Activated CD4-positive, CD25-positive, alpha-beta regulatory T cell treated with anti-CD3 and anti-CD28 coated beads, Interleukin-2, amount 50 U/mL, for 24 hours (primary cell): ENCODE measurements at places on chromosomes 7 and 10.

- no peak for ATAC-seq
Observed at GRCh38 chr7:109955986-109956385, 1134.9 kb upstream of the LRRN3 start.

GRCh38 chr10:100998991-100999741 is 442 bp upstream of the LZTS2 start:
- peak; percentile 69 for ATAC-seq

GRCh38 chr10:93579985-93580711 is 13.7 kb downstream of the FFAR4 start:
- no peak for ATAC-seq

DNA sequence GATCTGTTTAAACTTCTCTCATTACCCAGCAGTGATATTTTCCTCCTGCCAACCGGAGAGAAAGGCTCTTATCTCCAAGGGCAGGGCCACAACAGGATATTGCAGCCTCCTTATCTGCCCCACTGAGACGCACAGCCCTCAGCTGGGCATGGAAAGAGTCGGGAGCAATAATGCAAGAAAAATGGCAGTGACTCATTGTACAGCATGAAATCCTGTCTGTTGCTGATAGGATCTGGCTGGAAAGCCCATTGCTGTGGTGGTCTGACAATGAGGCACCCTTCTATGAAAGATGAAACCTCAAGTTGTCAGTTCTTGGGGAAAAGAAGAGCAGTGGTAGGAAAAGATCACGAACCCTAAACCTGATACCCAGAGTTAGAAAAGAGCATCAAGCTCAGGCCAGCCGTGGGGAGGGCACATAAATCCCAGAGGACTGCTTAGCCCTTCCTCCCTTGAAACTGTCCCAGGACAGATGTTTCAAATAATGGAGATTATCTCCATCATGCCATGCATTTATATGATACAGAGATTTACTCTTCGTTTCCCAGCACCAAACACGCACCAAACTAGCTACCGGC is 47.0 kb upstream of the FIGNL1 start:
- no peak for ATAC-seq

DNA sequence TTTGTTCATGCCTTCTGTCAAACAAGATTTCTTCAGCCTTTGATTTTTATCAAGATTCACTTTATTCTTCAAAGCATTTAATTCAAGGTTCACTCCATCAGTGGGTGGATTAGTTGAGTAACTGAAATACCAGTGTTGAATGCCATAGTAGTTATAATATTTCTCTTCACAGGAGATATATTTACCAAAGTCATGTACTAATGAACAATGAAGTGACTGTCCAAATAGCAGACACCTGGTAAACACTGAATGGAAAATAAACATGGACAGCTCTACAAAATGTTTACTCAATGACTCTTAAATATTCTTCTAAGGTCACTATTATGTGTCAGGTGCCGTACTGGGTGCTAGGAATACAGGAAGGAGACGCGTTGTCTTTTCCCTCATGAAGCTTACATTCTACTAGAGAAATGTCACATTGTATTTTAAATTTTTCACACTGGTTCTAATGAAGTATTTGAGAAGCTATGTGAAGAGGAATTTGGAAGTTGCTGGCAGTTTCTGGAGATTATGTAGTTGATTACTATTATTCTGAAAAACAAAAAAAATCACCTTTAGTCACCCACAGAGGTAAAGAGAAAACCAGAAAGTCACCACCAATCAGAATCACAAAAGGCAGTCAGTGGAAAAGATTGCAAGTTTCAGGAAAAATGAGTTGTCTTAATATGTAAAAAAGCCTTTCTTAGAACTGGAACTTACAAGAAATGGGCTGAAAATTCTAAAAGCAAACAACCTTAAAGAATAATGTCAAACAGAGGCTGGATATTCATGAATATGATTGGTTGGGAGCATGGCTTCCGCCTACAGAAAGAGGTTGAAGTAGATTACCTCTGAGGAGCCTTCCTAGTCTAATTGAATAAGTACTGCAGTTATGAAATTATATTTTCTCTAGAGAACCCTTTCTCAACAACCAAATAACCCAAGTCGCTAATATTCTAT is 84.5 kb downstream of the RTKN2 start:
- peak; percentile 10 for ATAC-seq

GRCh38 chr7:140899883-140900282 is 24.8 kb downstream of the BRAF start:
- no peak for ATAC-seq

DNA sequence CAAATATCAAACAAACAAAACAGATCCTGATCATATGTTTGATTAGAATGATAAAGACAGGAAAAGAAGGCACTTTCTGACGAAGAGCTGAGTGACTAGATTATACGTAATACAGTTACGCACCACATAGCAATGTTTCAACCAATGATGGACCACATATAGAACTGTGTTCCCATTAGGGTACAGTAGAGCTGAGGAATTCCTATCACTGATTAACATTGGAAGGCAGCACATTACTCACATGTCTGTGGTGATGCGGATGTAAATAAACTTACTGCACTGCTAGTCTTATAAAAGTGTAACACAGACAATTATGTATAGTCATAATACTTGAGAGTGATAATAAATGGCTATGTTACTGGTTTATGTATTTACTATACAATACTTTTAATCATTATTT is 98.3 kb downstream of the PTN start:
- no peak for ATAC-seq

GRCh38 chr10:30359373-30360206 is 10.5 kb upstream of the MTPAP start:
- ATAC-seq: peak; percentile 63

GRCh38 chr10:84352251-84352842 is 24.0 kb downstream of the CCSER2 start:
- ATAC-seq: peak; percentile 92

DNA sequence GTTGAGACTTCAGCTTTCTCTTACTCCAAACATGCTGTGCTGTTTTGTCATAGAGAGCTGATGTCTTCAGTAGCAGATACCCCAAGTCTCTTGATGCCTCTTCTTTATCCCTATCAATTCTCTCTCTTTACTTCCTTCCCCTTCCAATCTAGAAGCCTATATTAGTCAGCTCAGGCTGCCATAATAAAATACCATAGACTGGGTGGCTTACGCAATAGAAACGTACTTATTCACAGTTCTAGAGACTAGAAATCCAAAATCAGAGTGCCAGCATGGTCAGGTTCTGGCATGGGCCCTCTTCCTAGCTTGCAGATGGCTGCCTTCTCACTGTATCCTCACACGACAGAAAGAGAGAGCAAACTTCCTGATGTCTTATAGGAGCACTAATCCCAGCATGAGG is 9.0 kb upstream of the GARS1 start:
- no peak for ATAC-seq

- peak; percentile 59 for ATAC-seq
Observed at GRCh38 chr7:130733931-130734814, at the start of gene KLF14. KLF14 (minus strand) TSS chr7:130734207; CDS start chr7:130734033, 174 bp downstream.

DNA sequence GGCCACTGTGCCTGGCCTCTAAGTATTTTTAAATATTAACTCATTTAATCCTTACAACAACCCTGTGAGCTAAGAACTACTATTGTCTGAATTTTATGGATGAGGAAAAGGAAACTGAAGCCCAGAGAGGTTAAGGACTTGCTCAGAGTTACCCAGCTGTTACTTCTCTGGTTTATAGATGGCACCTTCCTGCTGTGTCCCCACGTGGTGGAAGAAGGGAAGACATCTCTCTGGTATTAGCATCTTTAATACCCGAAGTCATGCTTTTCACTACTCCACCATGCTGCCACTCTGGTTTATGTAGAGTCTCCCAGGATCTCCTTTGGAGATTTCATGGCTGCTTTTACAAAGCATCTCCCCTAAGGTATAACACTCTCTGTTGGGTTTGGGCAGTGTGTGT is 105.5 kb upstream of the MKLN1 start:
- ATAC-seq: no peak

GRCh38 chr10:89279421-89279869 is 22.4 kb upstream of the IFIT2 start:
- ATAC-seq: no peak

DNA sequence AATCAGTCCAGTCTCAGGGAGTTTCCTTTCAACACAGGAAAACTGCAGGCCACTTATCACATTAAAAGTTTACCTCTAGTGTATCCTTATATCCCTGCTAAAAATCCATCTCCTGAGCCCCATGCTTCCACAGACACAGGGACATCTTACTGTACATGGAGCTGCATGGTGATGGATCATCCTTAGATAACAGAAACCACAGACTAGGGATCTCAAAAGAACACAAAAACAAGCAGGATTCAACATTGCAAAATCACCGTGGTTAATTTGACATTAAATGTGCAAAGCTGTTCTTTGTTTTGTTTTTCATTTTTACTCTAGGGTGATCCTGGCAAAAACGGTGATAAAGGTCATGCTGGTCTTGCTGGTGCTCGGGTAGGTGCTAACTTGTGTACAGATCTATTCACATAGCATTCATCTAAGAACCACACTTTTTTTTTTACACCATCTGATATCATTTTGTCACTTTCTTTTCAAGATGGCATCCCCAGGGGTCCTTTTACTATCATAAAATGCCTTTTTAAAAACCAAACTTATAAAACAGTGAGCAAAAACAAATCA is 18.1 kb downstream of the COL1A2 start:
- ATAC-seq: no peak

- ATAC-seq: no peak
Observed at GRCh38 chr10:44934416-44935200, 23.5 kb downstream of the TMEM72 start.

- no peak for ATAC-seq
Observed at GRCh38 chr7:115060095-115060870, 138.4 kb downstream of the MDFIC start.

DNA sequence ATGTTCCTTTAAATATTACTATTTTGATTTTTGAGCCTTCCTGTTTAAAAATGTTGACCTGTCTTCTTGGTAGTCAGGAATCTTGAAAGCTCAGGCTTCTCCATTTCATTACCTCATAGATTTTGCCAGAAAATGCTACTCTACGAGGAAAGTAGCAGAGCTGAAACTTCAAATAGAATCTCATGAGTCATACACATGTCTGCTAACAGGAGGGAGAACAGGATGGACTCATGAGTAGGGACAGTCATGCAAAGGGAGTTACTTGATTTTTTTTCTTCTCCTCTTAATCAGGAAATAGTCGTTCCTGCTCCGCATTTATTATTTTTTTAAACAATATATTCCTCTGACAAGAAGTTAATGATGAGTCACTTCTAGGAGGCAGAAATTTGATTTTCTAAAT is 37.0 kb upstream of the MINDY3 start:
- no peak for ATAC-seq

DNA sequence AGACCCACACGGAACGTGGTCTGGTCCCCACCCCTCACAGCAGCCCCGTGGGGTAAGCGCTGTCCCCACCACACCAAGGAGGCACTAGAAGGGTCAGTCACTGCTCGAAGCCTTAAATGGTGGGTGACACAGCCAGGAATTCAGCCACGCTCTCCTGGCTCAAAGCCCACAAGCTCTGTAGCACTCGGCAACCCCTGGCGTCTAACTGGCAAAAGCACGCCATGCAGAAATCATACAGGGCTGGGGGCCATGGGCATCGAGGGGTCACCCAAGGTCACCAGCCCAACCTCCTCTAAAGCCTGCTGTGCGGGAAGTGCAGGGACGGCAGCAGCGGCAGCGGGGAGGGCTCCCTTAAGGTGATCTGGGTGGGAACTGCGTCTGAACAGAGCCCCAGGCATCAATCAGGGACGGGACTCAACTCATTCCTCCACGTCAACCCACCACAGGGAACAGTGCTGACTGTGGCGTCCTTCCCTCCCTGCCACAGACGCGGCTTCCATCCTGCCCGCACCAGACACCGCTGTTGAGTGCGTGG is 7.8 kb downstream of the GPER1 start:
- no peak for ATAC-seq

DNA sequence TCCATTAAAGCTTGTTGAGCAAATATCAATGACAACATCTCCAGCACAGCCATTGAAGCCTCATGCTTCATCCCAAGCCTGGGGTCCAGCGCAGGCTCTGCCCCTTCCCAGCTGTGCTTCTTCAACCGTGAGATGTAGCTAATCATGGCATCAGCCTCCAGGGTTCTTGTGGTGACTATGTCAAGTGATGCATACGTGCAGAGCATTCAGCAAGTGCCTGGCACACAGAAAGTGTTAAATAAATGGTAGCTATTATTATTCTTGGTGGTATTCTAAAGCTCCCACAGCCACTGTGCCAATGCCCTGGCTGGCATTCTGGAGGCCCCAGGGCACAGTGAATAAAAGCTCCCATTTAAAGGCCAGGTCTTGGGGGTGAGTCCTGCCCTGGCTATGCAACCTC is 146.6 kb downstream of the WDR11 start:
- no peak for ATAC-seq

DNA sequence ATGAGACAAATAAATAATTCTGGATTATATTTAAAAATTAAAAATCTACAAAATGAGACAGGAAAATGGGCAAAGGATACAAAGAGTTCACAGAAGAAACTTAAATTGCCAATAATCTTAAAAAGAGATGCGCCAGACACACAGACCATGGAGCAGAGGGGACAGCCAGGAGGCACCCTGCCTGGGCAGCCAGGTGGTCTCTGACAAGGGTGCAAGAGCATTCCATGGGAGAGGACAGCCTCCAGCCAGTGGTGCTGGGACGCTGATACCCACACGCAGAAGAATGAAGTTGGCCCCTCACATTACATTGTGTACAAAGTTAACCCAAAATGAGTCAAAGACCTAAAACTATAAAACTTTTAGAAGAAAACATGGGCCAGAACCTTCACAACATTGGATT is 106.3 kb downstream of the NKX6-2 start:
- no peak for ATAC-seq
